ENCODE measurements at places on chromosomes 7 and 10. TPM values are rescaled to one million over a fixed set of nuclear protein-coding genes. Genes with fewer than 3 reads are reported as not detected.
A peak's percentile ranks its signal among the peaks of the same experiment; 100 is the strongest.

GRCh38 chr10:116742367-116743265 lies at the start of gene HSPA12A:
TSS of gene HSPA12A (minus strand) at chr10:116742566. CDS start at chr10:116742469, 97 bp downstream.
- H3K27ac ChIP-seq: no peak within 1 kb of the TSS
- H3K36me3 ChIP-seq: no peaks in the 10 kb centered on the region
- peak; percentile 79 for DNase-seq
- no peaks in the 10 kb centered on the region for H3K27me3 ChIP-seq
- no peaks in the 10 kb centered on the region for H3K4me1 ChIP-seq
- peak within 1 kb of the TSS; percentile 71 for H3K4me3 ChIP-seq

Gene SEMA3D
- not detected for total RNA-seq

DNA sequence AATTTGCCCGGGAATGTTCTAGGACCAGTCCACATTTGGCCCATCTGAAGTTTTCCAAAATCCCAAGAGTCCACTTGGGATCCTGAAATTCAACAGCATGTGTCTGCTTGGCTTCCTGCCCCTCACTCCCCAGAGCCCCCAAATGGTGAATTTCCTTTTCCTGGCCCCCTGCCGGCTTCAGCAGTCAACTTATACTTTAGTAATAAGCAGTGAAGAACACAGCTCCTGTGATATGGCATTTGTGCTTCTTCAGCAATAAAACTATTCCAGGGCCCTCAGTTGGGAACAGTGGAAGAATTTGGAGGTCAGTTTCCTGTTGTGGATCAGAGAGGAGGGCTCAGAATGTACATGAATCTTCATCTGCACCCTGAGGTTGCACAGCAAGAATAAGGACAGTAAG lies 51.1 kb downstream of the PRF1 start:
- no peak overlapping the region for H3K4me3 ChIP-seq
- no peak overlapping the region for H3K27ac ChIP-seq
- no peak for DNase-seq
- H3K27me3 ChIP-seq: peaks cover 22% of the 10 kb centered on the region

GRCh38 chr10:35644050-35644950 lies 2.2 kb upstream of the FZD8 start:
- H3K36me3 ChIP-seq: peaks cover 22% of the 10 kb centered on the region
- no peaks in the 10 kb centered on the region for H3K27me3 ChIP-seq
- DNase-seq: no peak
- H3K27ac ChIP-seq: no peak overlapping the region
- H3K4me3 ChIP-seq: peak overlapping the region; percentile 85

DNA sequence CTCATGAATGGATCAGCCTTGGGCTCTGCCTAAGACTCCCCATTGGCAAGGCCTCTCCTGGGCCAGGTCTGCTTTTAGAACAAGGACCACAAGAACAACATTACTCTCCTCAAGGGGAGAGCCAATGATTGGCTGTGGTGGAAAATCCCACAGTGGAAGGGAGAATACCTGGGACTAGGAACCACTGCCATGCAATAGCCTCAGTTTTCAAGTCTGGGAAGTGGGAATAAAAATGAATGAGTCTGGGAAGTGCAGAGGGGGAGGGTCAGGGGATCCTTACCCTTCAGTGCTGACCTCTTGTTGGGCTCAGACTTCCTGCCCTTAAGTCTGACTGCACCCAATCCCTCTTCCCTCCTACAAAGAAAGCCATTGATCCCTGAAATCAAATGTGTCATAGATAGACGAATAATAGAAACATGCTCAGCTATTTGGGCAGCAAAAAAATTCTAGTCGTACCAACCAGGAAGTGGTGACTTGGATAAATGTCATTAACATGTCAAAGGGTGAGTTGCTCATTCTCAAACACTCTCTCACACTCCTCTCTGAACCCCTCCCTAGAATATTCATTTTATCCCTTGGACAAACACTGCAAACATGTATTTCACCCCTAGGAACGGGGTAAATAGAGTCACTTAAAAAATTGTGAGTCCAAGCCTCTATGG lies 123.6 kb downstream of the SH3PXD2A start:
- no peaks in the 10 kb centered on the region for H3K27me3 ChIP-seq
- no peak overlapping the region for H3K27ac ChIP-seq
- H3K4me1 ChIP-seq: no peaks in the 10 kb centered on the region
- H3K4me3 ChIP-seq: no peak overlapping the region

- H3K27ac ChIP-seq: no peak overlapping the region
- DNase-seq: peak; percentile 50
- no peaks in the 10 kb centered on the region for H3K36me3 ChIP-seq
- peaks cover 17% of the 10 kb centered on the region for H3K4me1 ChIP-seq
Measured at GRCh38 chr10:69715156-69715898, 85.3 kb downstream of the FAM241B start.

DNA sequence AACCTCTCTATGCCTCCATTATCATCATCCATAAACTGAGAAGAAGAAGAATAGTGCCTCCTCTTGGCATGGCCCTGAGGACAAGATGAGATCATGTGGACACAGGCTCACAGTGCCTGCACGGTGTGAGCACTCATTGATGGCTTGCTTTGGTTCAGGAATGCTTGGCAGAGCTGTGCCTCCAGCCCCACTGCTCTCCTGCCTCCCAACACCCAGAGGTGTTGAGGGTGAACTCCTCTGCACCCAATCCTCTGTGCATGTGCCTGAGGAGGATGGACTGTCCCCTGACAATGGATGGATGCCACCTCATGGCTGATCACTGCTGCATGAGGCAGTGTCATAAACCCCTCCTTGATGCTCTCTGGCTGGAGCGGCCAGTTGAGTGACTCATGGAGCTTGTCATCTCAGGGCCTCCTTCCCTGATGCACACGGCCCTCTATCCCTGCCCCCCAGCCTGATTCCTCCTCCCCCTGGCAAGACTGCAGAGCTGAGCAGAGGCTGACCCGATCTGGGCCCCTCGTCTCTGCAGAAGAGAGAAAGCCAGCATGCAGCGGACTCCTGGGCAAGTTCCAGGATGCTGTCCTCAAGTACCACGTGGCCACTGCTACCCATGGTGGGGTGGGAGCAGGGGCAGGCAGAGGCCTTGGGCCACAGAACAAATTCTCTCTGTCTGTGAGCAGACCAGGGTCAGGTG lies 136.3 kb downstream of the KCNMA1 start:
- H3K4me1 ChIP-seq: peaks cover 30% of the 10 kb centered on the region
- H3K27ac ChIP-seq: no peak overlapping the region
- H3K27me3 ChIP-seq: no peaks in the 10 kb centered on the region
- no peak overlapping the region for H3K4me3 ChIP-seq

Gene PKD2L1
- total RNA-seq: not detected

- no peaks in the 10 kb centered on the region for H3K27me3 ChIP-seq
- H3K27ac ChIP-seq: no peak overlapping the region
- H3K4me1 ChIP-seq: no peaks in the 10 kb centered on the region
- DNase-seq: no peak
Measured at GRCh38 chr7:75662579-75663301, 76.0 kb downstream of the HIP1 start.

DNA sequence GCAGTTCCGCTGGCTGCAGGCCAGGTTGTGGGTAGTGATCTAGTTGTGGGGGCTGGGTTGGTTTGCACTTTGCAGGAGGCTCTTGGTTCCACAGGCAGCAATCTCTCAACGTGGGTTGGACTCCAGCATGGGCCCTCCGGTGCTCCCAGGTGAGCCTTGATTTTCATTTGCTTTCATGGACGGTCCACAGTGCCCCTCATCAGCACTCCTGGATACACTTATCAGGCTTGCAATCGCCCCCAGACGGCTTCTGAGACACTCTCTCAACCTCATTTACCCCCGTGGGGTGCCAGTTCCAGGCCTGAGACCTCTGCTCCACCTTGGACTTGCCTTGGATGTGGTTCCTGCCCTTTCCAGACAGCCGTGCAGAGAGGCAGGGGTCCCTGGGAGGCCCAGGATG lies 31.3 kb upstream of the ZNF273 start:
- no peaks in the 10 kb centered on the region for H3K4me1 ChIP-seq
- no peak overlapping the region for H3K4me3 ChIP-seq
- H3K27ac ChIP-seq: no peak overlapping the region
- no peak for DNase-seq
- H3K27me3 ChIP-seq: no peaks in the 10 kb centered on the region

- no peak for DNase-seq
- no peaks in the 10 kb centered on the region for H3K36me3 ChIP-seq
- no peaks in the 10 kb centered on the region for H3K4me1 ChIP-seq
- peaks cover 53% of the 10 kb centered on the region for H3K27me3 ChIP-seq
- no peak overlapping the region for H3K27ac ChIP-seq
Measured at GRCh38 chr10:1171586-1171985, 115.4 kb downstream of the WDR37 start.

Gene ZNF503
- 8.1 TPM for total RNA-seq

DNA sequence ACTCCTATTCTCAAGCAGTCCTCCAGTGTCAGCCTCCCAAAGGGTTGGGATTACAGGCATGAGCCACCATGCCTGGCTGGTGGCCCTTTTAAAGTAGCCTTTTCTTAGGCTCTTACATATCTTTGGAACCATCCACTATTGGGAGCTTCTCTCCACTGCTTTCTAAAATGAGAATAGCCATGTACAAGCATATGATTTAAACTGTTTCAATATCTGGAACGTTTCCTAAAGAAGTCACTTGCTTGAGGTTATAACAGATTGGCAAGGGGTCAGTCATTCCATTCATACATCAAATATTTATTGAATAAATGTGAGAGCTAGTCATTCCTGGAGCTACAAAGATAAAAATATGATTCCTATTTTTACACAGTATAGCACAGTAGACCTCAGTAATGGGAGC lies 97.4 kb upstream of the LRGUK start:
- no peak overlapping the region for H3K4me3 ChIP-seq
- no peaks in the 10 kb centered on the region for H3K4me1 ChIP-seq
- H3K27me3 ChIP-seq: no peaks in the 10 kb centered on the region
- no peak overlapping the region for H3K27ac ChIP-seq
- H3K36me3 ChIP-seq: no peaks in the 10 kb centered on the region
- no peak for DNase-seq

- H3K36me3 ChIP-seq: no peaks in the 10 kb centered on the region
- no peak overlapping the region for H3K4me3 ChIP-seq
- DNase-seq: peak; percentile 57
- no peaks in the 10 kb centered on the region for H3K27me3 ChIP-seq
Measured at GRCh38 chr7:3588341-3588740, 287.3 kb downstream of the SDK1 start.

GRCh38 chr7:30799976-30800661 lies 28.9 kb downstream of the MINDY4 start:
- H3K27ac ChIP-seq: peak overlapping the region; percentile 21
- H3K4me3 ChIP-seq: peak overlapping the region; percentile 14
- no peak for DNase-seq
- H3K27me3 ChIP-seq: no peaks in the 10 kb centered on the region

Gene JCAD
- 0.26 TPM for total RNA-seq

DNA sequence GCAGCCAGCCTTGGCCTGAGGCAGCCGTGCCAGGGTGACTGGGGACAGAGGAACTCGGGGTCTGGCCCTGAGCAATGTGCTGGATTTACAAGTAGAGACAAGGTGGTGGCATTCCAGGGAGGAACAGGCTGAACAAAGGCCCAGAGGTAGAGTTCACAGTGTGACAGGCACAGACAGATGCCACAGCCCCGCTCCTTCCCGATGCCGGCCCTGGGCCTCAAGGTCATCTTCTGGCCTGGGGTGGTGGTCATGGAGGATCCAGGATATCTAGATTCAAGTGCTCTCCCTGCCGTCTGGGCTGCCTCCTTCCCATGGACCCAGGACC lies 68.9 kb upstream of the COL13A1 start:
- H3K4me1 ChIP-seq: peaks cover 12% of the 10 kb centered on the region
- no peaks in the 10 kb centered on the region for H3K27me3 ChIP-seq
- H3K4me3 ChIP-seq: no peak overlapping the region
- no peak for DNase-seq
- H3K36me3 ChIP-seq: no peaks in the 10 kb centered on the region

DNA sequence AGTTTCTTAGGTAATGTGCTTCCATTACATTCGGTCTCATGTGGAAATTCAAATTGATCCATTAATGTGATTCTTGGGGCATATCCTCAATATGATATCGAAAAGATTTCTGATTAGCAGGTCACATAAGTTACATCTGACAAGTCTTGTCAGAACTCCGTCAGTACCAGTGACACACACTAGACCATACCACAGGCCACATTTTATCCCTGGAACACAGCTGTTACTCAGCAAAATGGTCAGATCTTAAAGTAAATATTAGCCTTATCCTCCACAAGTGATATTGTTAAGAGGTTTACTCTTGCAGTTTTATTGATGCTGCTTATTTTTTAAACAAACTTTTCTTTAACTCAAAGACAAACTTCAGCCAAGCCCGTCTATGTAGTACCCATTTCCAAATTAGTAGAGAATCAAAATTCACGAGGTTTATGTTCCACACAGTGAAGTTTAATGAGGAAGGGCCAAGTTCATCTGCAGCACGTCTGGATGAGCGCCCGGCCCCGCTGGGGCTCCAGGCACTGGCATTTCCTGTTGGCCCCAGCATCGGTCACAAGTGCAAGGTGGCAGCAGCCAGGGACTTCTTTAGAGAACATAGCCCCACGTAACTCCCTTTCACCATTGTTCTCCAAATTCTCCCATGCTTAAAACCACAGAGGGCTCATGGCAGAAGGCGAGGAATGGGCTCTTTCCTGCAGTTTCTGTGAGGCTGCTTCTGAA lies 132.2 kb downstream of the VIPR2 start:
- no peak overlapping the region for H3K27ac ChIP-seq
- H3K36me3 ChIP-seq: no peaks in the 10 kb centered on the region
- no peak overlapping the region for H3K4me3 ChIP-seq
- no peaks in the 10 kb centered on the region for H3K27me3 ChIP-seq
- peak; percentile 63 for DNase-seq
- peaks cover 11% of the 10 kb centered on the region for H3K4me1 ChIP-seq

Gene RPEL1
- not detected for total RNA-seq

GRCh38 chr10:50832171-50832751 lies 53.2 kb downstream of the A1CF start:
- H3K27me3 ChIP-seq: peaks cover 56% of the 10 kb centered on the region
- H3K36me3 ChIP-seq: no peaks in the 10 kb centered on the region
- no peak for DNase-seq
- no peak overlapping the region for H3K4me3 ChIP-seq

DNA sequence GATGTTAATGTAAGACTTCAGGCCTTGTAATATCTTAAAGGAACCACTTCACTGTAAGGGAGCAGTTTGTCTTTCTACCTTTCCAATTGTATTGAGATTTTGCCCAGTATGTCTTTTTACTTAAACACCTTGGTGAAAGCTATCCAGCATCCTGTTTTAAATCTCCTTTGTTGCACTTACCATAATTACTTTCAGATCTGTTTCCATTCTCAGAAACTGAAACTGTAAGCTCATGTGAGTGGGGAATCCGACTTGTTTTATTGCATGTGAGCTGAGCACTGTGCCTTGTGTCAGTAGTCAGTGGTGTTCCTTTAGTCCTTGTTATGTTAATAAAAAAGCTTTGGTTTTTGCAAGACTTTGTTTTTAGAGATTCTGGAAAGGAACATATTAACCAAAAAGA lies 42.2 kb downstream of the BMPR1A start:
- peaks cover 19% of the 10 kb centered on the region for H3K4me1 ChIP-seq
- H3K4me3 ChIP-seq: no peak overlapping the region
- H3K36me3 ChIP-seq: peaks cover 13% of the 10 kb centered on the region
- no peak overlapping the region for H3K27ac ChIP-seq
- no peaks in the 10 kb centered on the region for H3K27me3 ChIP-seq
- DNase-seq: no peak
